ENCODE measurements at places on chromosomes 7 and 10. TPM values are rescaled to one million over a fixed set of nuclear protein-coding genes. Genes with fewer than 3 reads are reported as not detected.

- no peak for DNase-seq
These were observed 309.4 kb upstream of the IGFBP3 start for GRCh38 chr7:46230298-46230989.

DNA sequence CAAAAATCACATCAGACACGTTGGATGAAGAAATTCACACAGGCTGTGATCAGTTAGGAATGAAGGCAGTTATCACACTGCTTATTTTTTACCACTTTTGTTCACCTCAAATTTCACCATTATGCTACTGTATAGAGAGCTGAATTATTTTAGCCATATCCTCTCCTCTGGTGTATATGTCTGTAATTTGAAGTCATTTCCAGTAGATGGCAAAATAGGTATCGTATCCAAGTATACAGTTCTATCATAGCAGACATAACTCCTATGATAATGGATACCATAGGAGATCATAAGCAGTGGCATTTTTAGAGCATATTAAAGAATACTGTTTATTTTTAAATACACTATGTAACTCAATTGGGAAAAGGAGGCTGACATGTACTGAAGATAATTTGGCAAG is 909.7 kb downstream of the DNAJB9 start:
- no peak for DNase-seq

The BMPER gene
- total RNA-seq = not detected

The EPHA1 gene
- 4.1 TPM for total RNA-seq

The PAX4 gene
- not detected for total RNA-seq

- peak; percentile 63 for DNase-seq
These were observed 58.3 kb downstream of the IKZF1 start for GRCh38 chr7:50362712-50363282.

GRCh38 chr7:66356277-66356721 is 151.2 kb downstream of the TPST1 start:
- no peak for DNase-seq
